ENCODE measurements at places on chromosomes 12 and 14.

DNA sequence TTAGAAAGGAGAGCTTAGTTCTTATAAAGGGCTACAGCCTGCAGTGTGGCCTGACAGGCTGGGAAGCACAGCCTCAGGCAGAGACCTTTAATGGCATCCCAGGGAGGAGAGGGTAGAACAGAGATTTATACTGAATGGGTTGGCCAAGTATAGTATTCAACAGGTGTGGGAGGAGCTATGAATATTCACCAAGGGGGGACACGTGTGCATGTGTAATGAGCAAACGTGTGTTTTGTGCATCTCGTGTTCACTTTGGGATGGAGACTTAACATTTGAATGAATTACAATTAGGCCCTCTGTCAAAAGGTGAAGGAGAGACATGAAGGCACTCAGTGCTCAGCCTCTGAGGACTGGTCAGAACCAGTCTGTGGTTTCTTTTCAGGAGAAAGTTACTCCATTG is 5.2 kb downstream of the TDP1 start:
- no peak for ATAC-seq

- no peak for ATAC-seq
Measured at GRCh38 chr14:94998685-94999084, 158.6 kb downstream of the DICER1 start.

- ATAC-seq = no peak
Measured at GRCh38 chr12:124804011-124804621, 59.5 kb downstream of the SCARB1 start.

GRCh38 chr12:7374423-7375144 is 69.4 kb downstream of the CD163L1 start:
- no peak for ATAC-seq

DNA sequence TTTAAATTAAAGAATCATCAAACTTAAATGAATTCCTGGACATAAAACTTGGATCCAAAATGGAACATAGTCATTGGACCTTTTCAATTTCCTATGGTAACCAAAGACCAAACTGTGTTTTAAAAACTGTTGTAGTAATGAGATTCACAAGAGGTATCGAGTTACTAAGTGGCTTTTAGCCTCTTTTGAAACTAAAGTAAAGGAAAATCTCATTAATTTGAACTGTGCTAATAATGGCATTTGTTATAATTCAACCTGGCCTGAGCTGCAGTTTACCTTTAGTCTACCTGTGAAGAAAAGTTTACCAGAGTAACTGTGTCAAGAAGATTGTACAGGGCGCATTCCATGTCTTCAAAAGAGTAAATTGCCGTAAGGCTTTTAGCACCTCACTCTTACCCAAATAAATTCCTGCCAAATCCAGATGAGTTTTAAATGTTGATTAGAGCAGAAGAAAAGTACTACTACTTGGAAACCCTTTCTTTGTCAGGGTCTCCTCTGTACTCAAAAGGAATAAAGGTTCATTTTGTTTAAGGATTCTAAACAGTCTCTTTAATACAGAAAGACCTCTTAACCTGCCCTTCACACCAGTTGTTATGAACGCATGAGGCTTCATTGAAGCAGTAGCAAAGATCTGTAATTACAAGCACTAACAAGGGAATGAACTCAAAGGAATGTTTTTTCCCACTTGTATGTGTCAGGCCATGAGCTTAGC is 17.1 kb upstream of the MED13L start:
- no peak for ATAC-seq

Measured in activated CD4-positive, CD25-positive, alpha-beta regulatory T cell treated with anti-CD3 and anti-CD28 coated beads, Interleukin-2, amount 50 U/mL, for 24 hours (primary cell).